Cortex of kidney (tissue), 1 donor: ENCODE measurements at places on chromosomes 1 and 21.

GRCh38 chr1:76053021-76053420 lies 21.5 kb upstream of the ST6GALNAC3 start:
- no peak for DNase-seq

GRCh38 chr1:48591181-48591580 lies 119.2 kb upstream of the SPATA6 start:
- no peak for DNase-seq

- DNase-seq, result no peak
Observed at GRCh38 chr1:32276032-32276782, 15.7 kb upstream of the HDAC1 start.

- no peak for DNase-seq
Observed at GRCh38 chr1:68136187-68136586, 85.8 kb upstream of the DIRAS3 start.

DNA sequence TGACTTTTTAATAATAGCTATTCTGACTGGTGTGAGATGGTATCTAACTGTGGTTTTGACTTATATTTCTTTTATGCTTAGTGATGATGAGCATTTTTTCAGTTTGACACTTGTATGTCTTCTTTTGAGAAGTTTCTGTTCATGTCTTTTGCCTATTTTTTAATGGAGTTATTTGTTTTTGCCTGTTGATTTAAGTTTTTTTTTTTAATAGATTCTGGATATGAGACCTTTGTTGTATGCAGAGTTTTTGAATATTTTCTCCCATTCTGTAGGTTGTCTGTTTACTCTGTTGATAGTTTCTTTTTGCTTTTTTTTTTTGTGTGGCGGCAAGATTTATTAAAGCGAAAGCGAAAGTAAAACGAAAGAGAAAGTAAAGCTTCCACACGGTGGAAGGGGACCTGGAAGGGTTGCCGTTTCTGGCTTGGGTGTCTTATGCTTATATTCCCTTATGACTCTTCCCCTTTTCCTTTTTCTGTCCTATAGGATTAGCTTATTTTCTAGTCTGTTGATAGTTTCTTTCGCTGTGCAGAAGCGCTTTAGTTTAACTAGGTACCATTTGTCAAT lies 67.6 kb downstream of the TBX19 start:
- DNase-seq, result no peak
